ENCODE measurements at places on chromosomes 2 and 18. TPM values are rescaled to one million over a fixed set of nuclear protein-coding genes. Genes with fewer than 3 reads are reported as not detected.

GRCh38 chr2:237717366-237718276, 81.0 kb upstream of the RBM44 start:
- no peaks in the 10 kb centered on the region for H3K27me3 ChIP-seq
- H3K36me3 ChIP-seq: peaks cover 4% of the 10 kb centered on the region
- H3K27ac ChIP-seq: no peak overlapping the region

- H3K36me3 ChIP-seq: no peaks in the 10 kb centered on the region
- no peaks in the 10 kb centered on the region for H3K27me3 ChIP-seq
- DNase-seq: peak; percentile 83
Measured at GRCh38 chr2:98479959-98480524, 35.4 kb downstream of the INPP4A start.

GRCh38 chr2:200435379-200435778, 74.5 kb downstream of the KCTD18 start:
- peaks cover 22% of the 10 kb centered on the region for H3K36me3 ChIP-seq
- H3K4me1 ChIP-seq: peaks cover 45% of the 10 kb centered on the region
- peak overlapping the region; percentile 54 for H3K27ac ChIP-seq
- DNase-seq: peak; percentile 85
- no peak overlapping the region for H3K4me3 ChIP-seq
- H3K27me3 ChIP-seq: no peaks in the 10 kb centered on the region

DNA sequence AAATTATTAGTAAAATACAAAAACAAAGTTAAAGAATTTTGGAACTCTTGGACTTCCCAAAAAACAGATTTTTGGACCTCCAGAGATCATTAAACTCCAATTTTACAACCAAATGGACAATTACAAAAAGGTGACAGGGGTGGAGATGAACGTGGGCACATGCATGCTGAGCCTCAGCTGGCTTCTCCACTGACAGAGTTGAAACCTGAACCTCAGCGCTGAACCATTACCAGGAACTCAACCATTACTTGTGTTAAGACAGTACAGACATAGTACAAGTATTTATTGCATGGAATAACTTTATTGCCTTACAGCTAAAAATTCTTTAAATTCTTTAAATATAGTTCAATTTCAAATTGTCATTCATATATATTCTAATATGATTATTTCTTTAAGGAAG, 33.0 kb upstream of the KIDINS220 start:
- H3K27me3 ChIP-seq: no peaks in the 10 kb centered on the region
- no peak overlapping the region for H3K4me3 ChIP-seq
- peaks cover 7% of the 10 kb centered on the region for H3K36me3 ChIP-seq
- H3K27ac ChIP-seq: no peak overlapping the region

- H3K27me3 ChIP-seq: no peaks in the 10 kb centered on the region
- no peaks in the 10 kb centered on the region for H3K36me3 ChIP-seq
- no peak for DNase-seq
Measured at GRCh38 chr2:205235434-205235833, 446.9 kb upstream of the NRP2 start.

DNA sequence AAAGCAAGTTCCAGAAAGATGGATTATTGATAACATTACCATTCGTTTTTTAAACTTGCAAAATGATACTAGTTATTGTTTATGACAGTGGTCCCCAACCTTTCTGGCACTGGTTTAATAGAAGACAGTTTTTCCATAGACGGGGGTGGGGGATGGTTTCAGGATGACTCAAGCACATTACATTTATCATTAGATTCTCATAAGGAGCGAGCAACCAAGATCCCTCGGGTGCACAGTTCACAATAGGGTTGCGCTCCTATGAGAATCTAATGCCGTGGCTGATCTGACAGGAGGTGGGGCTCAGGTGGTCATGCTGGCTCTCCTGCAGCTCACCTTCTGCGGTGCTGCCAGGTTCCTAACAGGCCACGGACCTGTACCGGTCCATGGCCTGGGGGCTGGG, 86.2 kb downstream of the BCL2 start:
- no peaks in the 10 kb centered on the region for H3K27me3 ChIP-seq
- no peak for DNase-seq
- H3K4me3 ChIP-seq: no peak overlapping the region
- no peaks in the 10 kb centered on the region for H3K36me3 ChIP-seq

DNA sequence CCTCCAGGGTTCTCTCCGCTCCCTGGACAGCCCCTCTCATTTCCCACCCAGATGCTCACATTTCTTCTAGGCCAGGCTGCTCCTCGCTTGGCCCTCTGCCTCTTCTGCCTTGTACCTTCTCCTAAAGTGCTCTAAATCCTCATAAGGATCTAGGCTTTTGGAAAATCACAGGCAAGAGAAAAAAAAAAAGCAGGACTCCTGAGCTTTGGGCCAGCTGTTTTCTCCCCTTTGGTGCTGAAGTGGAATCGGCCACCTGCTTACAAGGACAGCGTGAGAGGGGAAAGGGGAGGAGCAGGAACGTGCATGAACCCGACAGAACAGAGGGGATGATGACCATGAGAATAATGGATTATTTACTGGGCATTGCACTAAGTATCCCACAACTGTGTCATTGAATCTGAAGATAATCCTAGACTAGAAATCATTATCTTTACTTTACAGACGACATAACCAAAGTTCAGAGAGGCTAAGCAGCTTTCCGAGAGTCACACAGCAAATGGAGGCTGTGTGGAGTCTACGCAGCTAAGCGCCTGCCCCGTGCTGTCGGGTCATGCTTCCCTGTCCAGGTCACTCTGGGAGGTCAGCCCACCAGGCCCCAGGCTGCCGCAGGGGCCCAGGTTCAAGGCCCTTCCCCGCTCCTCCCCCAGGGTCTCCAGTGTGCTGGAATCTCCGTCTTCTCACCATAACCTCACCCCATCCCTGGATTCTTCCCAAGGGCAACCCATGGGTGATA, 141.9 kb downstream of the PXDN start:
- H3K4me3 ChIP-seq: no peak overlapping the region
- H3K36me3 ChIP-seq: no peaks in the 10 kb centered on the region
- H3K27me3 ChIP-seq: 0 out of 2 replicates have a peak, but pooled peaks cover 7% of the 10 kb centered on the region

GRCh38 chr2:239970004-239970623, 55.0 kb downstream of the NDUFA10 start:
- no peaks in the 10 kb centered on the region for H3K27me3 ChIP-seq
- peaks cover 28% of the 10 kb centered on the region for H3K36me3 ChIP-seq
- no peak overlapping the region for H3K4me3 ChIP-seq
- H3K4me1 ChIP-seq: no peaks in the 10 kb centered on the region

DNA sequence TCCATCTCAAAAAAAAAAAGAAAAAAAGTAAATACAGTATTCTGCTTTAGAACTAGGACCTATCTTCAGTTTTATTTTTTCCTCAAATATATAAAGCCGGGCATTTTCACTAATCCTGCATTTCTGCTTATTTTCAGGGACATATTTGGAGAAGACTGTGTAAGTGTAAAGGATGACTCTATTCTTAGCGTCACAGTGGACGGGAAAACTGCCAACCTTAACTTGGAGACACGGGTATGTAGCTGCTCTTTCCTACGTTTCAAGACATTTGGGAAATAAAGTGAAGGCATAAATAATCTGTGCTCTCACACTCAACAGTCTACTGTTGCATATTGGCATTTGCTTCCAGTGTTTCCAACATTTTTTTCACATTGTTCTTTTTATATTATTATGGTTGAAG, 3.1 kb upstream of the IAH1 start:
- H3K27me3 ChIP-seq: no peaks in the 10 kb centered on the region
- H3K4me1 ChIP-seq: peaks cover 8% of the 10 kb centered on the region
- no peak overlapping the region for H3K4me3 ChIP-seq
- no peak overlapping the region for H3K27ac ChIP-seq
- no peak for DNase-seq

DNA sequence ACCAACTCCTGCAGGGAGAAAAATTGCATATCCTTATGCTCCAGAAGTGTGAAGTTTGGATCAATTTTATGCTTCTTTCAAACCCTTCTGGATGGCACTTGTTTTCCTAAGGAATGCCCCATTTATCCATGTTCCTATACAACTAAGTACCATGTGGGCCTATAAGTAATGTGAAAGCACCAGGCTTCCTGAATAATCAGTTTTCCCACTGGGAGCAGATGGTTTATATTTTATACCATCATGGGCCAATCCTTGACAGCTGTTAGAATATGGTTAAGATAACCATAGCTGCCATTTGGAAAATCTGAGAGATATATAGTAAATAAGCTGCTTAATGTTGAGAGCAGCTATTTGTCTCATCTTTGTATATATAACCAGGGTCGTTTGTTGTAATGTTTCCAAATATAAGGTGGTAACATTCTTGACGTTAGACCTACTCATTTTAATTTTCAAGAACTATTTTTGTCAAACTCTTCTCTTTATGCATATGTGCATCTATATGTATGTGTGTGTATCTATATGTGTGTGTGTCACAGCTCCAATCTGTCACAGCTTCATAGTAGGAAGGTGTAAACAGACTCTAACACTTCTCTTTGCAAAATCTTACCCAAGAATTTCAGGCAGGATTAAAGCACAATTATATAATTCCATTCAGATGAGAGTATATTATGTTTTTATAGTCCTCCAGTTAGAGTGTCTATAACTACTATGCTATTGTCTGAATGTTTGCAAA, 458.7 kb upstream of the GCFC2 start:
- H3K27ac ChIP-seq: no peak overlapping the region
- H3K4me3 ChIP-seq: no peak overlapping the region
- H3K4me1 ChIP-seq: no peaks in the 10 kb centered on the region
- DNase-seq: no peak
- H3K36me3 ChIP-seq: no peaks in the 10 kb centered on the region

DNA sequence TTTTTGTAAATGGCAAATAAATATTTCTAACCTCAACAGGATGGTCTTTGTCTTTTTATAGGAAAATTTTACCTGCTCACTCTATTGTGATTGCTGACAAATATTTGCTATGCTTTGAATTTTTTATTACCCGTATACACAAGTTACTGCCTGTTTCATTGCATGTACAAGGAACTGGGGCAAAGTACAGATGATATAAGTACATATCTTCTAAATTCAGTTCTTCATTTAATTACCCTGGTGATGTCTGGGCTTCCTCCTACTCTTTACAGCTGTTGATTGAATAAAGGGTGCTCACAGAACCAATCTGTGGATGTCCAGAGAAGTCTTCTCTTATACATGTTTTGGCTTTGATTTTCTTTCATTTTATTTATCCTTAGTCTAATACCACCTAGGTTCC, 26.5 kb downstream of the KCNE4 start:
- peaks cover 8% of the 10 kb centered on the region for H3K4me1 ChIP-seq
- H3K27ac ChIP-seq: no peak overlapping the region
- no peaks in the 10 kb centered on the region for H3K36me3 ChIP-seq
- H3K4me3 ChIP-seq: no peak overlapping the region
- H3K27me3 ChIP-seq: no peaks in the 10 kb centered on the region

DNA sequence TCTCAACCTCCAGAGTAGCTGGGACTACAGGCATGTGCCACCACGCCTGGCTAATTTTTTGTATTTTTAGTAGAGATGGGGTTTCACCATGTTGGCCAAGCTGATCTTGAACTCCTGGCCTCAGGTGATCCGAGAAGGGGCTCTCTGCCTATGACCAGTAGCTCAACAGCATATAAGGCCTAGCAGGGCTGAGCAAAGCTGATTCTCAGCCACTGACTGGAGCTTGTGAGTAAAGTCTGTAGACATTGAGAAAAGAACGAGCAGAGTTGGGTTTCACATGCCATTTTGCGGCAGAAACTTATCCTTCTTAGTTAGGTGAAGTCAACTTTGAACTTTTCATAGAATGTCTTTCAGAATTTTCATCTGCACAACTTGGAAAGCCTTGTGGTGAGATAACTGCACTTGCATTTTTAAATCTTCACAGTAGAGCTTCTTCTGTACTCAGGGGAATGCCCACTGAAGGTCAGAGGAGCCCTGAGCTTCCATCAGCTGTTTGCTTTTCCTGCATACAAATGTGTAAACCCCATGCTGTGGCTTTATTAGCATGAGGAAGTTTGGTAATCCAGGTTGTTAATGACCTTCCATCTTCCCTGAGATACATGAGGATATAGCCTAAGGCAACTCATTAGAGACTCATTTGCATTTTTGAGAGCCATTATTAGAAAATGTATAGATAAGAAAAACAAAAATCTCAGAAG, 602.4 kb downstream of the METTL4 start:
- H3K27me3 ChIP-seq: no peaks in the 10 kb centered on the region
- no peaks in the 10 kb centered on the region for H3K36me3 ChIP-seq
- no peak overlapping the region for H3K4me3 ChIP-seq
- H3K27ac ChIP-seq: no peak overlapping the region
- H3K4me1 ChIP-seq: no peaks in the 10 kb centered on the region

- peaks cover 72% of the 10 kb centered on the region for H3K4me1 ChIP-seq
- H3K36me3 ChIP-seq: no peaks in the 10 kb centered on the region
- H3K27ac ChIP-seq: peak overlapping the region; percentile 67
- no peaks in the 10 kb centered on the region for H3K27me3 ChIP-seq
Measured at GRCh38 chr2:190843890-190844699, 36.5 kb upstream of the GLS start.

DNA sequence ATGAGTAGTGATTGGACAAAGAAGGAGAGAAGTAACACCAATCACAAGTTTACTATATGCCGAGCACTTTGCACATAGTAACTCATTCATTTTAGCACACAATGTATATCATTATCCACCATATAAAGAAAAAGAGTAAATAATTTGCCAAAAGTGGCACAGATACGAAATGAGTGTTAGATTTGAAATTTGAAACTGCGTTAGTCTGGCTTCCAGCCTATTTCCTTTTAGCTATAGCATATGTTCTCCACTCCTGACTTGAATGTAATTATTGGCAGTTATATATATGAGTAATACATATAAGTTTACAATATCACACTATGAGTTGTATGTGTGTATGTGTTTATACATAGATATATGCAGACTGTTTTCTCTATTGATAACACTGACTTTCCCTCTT, 98.6 kb downstream of the NOL4 start:
- H3K4me3 ChIP-seq: no peak overlapping the region
- H3K27me3 ChIP-seq: no peaks in the 10 kb centered on the region
- DNase-seq: no peak
- peaks cover 9% of the 10 kb centered on the region for H3K4me1 ChIP-seq
- no peak overlapping the region for H3K27ac ChIP-seq
- H3K36me3 ChIP-seq: no peaks in the 10 kb centered on the region

- H3K27ac ChIP-seq: peak overlapping the region; percentile 86
- DNase-seq: peak; percentile 72
- no peak overlapping the region for H3K4me3 ChIP-seq
- no peaks in the 10 kb centered on the region for H3K27me3 ChIP-seq
- H3K36me3 ChIP-seq: no peaks in the 10 kb centered on the region
Measured at GRCh38 chr2:235642446-235643098, 148.7 kb downstream of the AGAP1 start.

DNA sequence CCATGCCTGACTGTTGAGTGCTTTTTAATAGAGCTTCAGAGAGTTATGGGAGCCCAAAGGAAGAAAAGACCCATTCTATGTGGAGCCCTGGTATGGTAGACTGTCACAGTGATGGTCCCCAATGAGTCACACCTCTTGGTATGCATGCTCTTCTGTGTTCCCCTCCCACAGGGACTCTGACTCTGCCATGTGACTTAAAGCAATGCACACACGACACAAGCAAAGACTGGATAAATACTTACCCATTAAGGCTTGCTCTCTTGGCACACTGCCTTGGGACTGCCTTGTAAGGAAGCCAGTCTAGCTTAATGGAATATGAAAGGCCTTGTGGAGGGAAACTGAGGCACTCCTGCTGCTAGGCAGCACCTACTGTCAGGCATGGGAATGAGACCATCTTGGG, 16.7 kb upstream of the DTNB start:
- peak; percentile 22 for DNase-seq
- H3K4me1 ChIP-seq: no peaks in the 10 kb centered on the region
- no peak overlapping the region for H3K4me3 ChIP-seq
- no peaks in the 10 kb centered on the region for H3K36me3 ChIP-seq
- no peak overlapping the region for H3K27ac ChIP-seq

Gene PPIL3
- 41.6 TPM for polyA plus RNA-seq

Gene POTEJ
- not detected for polyA plus RNA-seq

Gene TXNL4A
- 195 TPM for polyA plus RNA-seq

Gene REG3G
- not detected for polyA plus RNA-seq

Gene WDPCP
- 5.3 TPM for polyA plus RNA-seq

Gene FZD7
- 19.4 TPM for polyA plus RNA-seq
